Vagina (tissue), 2 donors: ENCODE measurements at places on chromosomes 5 and 9.

DNA sequence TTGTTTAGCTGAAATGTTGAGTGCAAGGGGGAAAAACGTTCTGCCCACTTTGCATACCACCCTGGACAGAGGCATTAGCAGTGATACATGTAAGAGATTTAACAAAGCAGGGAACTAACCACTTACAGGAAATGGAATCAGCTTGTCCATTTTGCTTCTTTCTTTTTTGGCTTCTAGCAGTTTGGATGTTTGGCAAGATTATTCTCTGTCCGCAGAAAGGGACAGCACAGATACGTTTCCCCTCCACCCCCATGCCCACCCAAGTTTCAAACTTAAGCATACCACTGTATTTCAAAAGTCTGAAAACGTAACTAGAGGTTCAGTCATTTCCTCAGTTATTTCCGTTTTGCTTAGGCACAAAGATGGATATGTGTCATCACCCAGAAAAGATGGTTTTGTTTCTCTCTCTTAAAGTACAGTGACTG is 118.4 kb downstream of the GDNF start:
- no peak for DNase-seq

DNA sequence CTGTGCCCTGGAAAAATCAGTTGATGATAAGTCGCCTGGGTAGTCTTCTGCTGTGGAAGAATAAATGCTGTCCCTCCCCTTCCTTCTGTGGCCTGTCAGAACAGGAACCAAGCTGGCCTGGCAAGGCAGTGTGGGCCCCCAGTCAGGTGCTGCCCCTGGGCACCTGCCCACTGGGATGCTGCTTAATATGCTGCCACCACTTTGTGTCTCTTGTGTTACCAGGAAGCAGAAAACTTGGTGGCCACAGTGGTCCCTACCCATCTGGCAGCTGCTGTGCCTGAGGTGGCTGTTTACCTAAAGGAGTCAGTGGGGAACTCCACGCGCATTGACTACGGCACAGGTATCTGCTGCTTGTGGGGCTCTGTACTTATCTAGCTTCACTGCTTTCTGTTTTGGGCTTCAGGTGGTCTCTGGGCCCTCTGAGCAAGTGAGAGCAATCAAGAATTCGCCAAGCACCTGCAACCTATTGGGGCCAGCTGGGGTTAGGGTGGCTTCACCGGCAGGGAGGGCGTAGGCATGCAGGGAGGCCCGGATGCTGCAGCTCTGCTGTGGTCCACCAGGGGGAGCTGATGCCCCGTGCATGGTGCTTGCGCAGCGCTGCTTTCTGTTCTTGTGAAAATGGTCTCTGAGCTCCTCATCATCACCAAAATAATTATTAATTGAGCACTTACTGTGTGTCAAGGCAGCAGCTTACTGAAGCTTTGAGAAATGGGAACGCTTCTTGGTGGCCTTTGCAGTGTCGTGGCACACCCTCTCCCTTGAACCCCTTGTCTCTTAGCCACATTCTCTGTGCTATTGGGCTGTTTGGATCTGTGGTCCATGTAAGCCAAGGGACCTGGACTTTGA is 20.3 kb downstream of the PTPA start:
- DNase-seq: no peak

DNA sequence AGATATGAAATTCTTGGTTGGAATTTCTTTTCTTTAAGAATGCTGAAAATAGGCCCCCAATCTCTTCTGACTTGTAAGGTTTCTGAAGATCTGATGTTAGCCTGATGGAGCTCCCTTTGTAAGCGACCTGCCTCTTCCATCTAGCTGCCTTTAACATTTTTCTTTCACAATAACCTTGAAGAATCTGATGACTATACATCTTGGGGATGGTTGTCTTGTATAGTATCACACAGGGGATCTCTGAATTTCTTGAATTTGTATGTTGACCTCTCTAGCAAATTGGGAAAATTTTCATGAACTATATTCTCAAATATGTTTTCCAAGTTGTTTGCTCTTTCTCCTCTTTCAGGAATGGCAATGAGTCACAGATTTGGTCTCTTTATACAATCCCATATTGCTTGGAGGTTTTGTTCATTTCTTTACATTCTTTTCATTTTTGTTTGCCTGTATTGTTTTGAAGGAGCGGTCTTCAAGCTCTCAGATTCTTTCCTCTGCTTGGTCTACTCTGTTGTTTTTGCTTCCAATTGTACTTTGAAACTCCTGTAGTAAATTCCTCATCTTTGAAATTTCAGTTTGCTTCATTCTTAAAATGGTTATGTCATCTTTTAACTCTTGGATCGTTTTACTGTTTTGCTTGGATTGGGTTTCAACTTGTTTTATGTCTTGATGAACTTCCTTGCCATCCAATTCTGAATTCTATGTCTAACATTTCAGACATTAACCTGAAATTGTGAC is 245.2 kb upstream of the TARS1 start:
- DNase-seq: no peak

GRCh38 chr9:16043756-16044578 is 491.1 kb downstream of the CCDC171 start:
- DNase-seq: no peak

DNA sequence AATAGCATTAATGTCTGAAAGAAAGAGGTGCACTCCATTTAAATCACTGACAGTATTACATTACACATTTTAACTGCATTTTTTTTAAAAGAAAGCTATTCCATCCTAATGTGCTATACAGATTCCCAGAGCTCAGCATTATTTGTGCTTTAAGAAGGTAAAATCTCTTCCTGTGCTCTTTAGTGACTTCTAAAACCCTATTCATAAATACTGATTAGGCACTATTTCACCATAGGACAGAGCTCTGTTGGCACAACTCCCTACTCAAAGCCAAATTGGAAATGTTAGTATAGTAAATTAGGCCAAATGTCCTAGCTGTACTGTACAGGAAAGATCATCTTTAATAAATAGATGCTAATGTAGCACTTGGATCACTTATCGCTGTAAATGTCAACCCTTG is 262.5 kb downstream of the TUSC1 start:
- DNase-seq: no peak

DNA sequence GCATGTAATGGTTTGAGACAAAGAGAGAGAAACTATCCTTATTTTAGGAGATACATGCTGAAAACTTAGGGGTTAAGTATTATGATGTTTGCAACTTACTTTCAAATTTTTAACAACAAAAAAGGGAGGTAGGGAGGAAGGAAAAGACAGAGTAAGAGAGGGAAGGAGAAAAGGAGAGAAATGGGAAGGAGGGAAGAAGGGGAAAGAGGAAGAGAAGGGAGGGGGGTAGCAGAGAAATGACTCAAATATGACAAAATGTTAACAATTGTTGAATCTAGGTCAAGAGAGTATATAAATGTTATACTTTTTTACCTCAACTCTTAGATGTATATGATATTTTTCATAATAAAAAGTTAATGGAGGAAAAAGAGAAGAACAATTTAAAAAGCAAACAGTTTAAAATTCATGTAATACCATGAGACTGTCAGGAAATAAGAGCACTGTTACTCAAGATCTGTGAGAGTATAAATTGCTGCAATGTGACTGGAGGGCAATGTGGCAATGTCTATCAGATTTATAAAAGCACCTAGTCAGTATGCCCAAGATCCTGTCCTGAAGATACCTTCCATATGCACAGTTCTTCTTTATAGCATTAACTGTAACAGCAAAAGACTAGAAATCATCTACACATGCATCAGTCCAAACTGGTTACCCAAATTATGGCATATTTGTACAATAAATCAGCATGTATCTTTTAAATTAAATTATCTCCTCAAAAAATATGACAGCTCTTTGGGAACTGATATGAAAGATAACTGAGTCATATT is 16.3 kb downstream of the FBXW11 start:
- DNase-seq: no peak

- DNase-seq: no peak
Observed at GRCh38 chr9:82726424-82727276, 336.3 kb downstream of the RASEF start.

GRCh38 chr5:9544056-9544455 is 1.8 kb downstream of the SEMA5A start:
- no peak for DNase-seq

DNA sequence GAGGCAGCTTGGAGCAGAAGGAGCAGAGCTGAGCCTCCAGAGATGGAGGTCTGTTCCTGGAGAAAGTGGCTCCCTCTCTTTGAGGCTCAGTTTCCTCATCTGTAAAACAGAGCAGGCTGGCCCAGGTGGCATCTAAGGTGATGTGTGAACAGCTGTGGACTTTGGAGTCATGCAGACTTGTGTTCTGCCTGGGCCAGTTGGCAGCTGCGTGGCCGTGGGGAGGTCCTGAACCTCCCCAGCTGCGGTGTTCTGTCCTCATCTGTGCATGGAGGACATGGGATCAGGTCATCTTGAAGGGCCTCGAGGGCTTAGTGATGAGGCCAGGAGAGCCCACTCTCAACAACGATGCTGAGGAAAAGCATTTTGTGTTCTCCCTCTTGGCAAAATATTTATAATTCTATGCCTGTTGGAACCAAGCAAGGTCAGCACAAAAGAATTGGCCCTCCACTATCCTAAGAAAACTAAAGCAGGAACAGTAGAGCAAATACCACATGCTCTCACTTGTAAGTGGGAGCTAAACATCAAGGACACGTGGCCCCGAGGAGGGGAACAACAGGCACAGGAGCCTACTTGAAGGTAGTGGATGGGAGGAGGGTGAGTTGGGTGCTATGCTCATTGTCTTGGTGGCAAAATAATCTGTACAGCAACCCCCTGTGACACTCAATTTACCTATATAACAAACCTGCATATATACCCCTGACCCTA is 63.2 kb upstream of the COL15A1 start:
- DNase-seq: no peak

DNA sequence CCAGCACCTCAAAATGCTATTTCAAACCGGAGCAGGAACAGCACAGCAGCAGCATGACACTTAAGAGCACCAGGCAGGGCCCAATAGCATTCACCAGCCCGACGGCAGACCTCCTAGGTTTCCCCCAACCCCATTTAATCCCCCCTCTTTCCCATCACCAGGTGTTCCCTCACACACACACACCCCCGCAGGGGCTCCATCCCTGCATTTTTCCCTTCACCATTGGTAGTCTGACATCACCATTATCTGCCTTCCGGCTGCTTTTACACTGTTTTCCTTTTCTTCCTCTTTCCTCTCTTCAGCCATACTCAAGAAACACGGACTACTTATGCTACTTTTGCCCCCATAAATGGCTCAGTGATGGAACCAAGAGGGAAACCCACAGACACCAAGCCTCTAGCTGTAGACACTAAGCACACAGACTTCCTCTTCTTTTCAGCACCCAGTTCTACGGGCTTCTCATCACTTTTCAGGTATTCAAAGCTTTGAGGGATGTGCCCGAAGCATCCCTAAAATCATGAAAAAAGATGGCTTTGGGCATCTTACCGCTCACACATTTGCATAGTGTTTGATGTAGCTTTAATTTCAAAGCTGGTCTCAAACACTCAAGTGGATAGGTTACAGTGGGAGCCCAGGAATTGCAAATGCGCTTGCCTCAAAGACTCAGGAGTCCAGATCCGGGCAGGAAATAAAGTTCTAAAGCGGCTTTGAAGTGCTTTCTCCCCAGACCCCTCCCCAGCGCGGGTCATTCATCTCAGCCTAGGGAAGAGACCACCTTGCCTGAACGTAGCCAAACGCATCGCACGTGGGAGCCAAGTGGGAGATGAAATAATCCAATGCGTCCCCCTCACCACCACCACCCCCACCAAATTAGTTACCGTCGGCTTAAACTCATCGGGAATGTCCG is 141.5 kb downstream of the TSSK1B start:
- DNase-seq: no peak

DNA sequence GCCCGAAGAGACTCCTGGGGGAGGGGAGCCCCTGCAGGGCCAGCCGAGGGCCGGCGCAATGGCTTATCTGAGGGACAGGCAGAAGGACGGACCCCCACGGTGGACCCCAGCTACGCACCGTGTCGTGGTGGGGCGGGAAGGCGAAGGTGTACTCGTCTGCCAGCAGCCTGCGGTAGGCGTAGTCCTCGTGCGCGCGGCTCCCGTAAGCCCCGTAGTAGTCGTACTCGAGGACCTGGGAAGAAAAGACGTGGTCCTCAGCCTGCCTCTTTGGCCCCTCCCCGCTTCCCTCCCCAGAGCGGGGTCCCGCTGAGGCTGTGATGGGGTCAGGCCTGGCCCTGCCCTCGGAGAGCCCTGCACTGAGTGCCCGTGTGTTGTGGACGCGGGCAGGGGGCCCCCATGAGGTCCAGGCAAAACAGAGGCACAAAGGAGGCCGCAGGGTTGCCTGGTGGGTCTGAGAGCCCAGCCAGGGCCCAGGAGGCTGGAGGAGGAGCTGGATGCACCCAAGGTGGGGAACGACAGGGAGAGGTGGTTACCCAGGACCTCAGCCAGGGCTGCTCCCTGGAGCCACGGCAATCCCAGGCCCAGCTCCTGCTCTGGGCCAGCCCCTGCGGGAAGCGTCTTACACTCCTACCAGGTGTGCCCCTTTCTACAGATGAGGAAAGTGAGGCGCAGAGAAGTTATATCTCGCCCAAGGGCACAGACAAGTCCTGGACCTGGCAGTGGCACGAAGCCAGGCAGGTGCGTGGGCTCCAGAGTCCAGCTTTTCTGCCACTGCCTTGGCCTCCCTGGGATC is 35.2 kb downstream of the SARDH start:
- DNase-seq: no peak

- DNase-seq: no peak
Observed at GRCh38 chr5:67215519-67216471, 19.2 kb upstream of the CD180 start.

DNA sequence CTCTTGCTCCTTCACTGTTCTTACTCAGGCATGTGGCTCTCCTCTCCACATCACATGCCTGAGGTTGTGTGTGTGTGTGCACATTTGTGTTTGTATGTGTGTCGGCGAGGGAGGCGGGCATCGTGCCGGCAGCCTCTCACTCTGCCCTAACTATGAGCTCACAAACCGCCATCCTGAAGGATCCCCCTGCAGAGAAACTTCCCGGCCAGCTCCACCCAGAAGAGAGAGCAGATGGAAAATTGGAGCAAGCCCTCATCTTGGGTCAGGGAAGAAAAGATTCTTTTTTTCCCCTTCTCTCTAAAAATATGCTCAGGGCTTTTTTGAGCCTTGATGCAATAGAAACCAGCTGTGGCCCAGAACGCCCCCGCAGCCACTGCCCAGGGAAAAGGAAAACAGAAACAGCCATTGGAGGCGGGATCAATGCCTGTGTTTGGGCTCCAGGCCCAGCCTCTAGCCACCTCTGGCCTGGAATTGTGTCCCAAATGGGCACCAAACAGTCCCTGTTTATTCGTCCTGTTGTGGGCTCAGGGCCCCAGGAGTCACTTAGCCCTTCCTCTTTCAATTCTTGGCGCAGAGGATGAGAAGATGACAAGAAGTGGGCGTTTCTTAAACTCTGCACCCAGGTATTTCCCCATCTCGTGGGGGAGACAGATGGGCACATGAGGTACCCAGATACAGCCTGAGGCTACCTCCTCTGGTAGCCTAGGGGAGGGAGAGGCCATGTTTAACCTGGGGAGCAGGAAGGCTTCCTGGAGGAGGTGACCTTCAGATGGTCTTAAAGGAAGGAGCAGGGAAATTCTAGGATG is 151.5 kb downstream of the RGS3 start:
- DNase-seq: no peak
